ENCODE measurements at places on chromosomes 6 and 20.
A peak's percentile ranks its signal among the peaks of the same experiment; 100 is the strongest.

DNA sequence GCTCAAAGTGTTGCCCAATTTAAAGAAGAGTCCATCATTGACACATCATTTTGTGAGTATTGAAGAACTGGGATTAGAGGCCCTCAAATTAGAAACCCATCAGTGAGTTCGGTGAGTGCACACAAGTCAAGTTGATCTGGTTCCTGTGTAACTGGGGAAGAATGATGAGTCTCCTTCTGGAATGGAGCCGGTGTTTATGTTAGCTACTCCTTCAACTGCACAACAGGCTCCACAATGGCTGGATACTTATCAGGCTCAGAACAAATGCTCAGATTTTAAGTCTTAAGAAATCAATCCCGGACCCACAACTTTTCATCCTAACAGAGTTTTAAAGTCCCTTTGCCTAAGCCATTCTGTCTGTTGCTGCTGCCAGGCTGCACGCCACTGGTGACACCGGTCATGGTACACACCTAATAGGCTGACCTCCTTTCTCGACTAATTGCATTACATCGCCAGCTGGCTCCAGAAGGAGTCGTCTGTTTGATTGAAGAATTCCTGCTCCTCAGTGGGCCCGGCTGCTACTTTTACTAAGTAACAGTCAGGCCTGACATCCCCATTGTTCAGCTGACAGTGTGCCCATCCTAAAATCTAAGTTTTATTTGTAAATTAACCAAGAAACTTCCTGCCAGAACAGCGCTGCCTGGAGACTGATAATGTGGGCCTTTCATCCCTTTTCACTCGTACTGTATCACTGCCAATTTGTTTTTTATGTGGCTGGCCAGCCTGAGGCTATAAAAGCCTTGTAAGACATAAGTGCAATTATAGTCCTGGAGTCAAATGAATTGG lies 130.4 kb downstream of the INSM1 start:
- no peak for DNase-seq

DNA sequence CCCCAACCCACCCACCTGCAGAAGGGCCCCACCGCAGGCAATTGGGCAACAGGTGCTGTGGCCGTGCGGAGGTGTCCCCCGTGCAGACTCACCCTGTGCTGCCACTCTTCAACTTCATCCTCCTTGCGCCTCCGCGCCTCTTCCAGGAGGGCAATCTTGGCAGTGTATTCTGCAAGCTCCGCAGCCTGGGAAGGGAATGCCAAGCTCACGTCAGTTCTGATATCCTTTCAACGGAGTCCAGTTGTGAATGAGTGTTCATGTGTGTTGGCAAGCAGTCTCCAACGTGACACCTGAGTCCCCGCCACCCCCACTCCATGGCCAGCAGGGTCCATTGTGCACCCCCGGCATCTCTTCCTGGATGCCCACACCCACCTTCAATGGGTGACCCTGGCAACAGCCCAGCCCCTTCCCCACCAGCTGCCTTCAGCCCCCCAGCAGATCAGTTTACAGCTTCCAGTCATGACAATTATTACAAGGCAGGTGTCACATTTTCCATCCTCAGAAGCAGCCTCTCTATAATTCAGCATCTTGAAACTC lies 49.9 kb downstream of the EZR start:
- no peak for DNase-seq

DNA sequence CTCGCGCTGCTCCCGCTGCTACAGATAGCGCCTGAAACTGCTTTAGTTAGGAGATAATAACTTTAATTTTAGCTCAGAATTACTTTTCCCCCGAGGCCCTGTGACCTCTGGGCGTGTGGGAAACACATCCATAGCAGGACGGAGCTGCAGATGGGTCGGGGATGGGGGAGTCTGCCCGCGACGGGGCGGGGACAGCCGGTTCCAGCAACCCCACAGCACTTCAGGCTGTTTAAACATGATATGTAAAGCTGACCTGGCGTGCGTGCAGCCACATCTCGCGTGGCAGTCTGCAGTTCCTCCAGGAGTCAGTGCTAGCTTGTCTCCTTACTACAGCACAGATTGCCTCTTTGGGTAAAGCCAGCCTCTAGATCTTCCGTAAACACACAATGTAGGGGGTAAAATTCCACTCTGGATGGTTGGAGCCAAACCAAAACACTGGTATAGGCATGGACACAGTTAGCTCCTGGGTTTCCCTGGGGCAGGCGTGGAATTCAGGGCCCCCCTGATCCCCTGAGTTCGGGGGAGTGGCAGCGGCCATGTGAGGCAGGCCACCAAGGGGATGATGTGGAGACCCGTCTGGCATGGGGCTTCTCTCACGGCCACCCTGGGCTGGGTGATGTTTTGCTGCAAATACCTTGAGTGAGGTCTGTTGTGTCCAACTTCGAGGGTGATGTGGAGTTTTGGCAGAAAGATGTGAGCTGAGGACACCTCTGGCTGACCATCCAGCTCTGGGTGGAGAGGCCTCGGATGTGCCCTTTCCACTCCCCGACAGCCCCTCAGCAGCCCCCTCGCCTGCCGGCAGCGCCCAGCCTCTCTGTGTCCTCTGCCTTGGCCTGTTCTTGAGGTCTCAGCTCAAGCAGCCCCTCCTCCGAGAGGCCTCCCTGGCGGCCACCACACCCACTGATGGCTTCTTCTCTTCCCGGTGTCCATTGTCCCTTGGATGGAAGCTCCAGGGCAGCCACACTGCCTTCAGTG lies 214.5 kb downstream of the TAF4 start:
- no peak for DNase-seq

GRCh38 chr6:57822896-57823358 lies 505.5 kb downstream of the PRIM2 start:
- DNase-seq = no peak

GRCh38 chr6:93675856-93676417 lies 256.6 kb upstream of the EPHA7 start:
- no peak for DNase-seq

GRCh38 chr6:157020398-157020797 lies 243.2 kb downstream of the ARID1B start:
- no peak for DNase-seq

DNA sequence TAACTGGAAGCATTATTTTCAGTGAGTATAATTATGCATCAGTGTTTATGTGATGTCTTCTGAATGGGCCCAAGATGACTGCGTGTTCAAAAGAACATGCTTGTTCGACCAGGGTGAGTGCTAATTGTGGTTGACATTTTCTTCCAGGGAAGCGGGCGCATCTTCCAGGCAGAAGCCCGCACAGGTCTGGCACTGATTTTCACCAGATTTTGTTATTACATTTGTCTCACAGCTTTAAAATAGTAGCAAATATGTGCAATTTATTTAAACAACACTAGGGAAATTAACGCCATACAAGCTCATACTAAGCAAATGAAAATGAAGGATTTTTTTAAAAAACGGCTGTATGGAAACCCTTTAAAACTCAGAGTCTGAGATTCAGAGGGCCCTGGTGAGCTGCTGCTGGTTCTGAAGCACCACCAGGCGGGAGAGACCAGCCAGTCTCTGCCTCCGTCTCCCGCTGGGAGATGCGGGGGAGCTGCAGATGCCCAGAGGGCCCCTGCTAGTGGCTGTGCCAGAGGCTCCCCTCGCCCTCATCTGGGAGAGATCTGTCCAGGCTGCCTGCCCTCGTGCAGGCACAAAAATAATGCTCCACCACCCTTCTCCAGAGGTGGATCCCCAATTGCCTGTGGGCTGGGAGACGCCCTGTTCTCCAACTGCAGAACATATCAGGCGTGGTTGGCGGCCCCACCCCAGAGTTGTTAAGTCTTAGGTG lies 297.0 kb downstream of the TAF4 start:
- no peak for DNase-seq

DNA sequence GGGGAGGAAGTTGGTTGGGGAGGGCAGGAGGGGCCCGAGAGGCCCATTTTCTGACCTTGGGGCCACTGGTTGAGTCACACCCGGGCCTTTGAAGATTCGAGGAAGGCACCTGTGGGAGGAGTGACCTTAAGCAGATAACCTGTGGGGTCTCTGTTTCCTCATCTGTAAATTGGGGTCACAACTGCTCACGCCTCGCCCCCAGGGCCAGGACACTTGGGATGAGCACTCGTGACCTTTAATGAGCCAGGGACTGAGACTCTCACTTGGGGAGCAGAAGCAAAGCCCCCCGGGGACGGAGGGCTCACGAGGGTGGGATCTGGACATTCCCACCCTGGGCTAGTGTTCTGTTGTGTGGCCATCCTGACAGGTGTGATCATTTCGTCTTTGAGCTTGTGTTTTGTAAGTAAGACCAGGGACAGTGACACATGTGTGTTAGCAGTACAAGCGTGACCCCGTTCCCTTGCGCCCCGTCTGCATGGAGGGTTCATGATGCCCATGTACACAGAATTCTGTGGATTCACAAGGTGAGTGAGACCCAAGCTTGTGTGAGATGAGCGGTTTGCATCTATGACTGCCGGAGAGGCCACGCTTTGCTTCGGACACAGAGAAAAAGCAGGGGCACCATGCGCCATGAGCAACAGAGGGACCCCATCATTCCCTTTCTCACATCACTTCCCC lies 79.3 kb upstream of the PMEPA1 start:
- no peak for DNase-seq

GRCh38 chr6:14059791-14060436 lies 57.7 kb upstream of the CD83 start:
- no peak for DNase-seq

GRCh38 chr6:700490-700889 lies 7.6 kb upstream of the EXOC2 start:
- no peak for DNase-seq

DNA sequence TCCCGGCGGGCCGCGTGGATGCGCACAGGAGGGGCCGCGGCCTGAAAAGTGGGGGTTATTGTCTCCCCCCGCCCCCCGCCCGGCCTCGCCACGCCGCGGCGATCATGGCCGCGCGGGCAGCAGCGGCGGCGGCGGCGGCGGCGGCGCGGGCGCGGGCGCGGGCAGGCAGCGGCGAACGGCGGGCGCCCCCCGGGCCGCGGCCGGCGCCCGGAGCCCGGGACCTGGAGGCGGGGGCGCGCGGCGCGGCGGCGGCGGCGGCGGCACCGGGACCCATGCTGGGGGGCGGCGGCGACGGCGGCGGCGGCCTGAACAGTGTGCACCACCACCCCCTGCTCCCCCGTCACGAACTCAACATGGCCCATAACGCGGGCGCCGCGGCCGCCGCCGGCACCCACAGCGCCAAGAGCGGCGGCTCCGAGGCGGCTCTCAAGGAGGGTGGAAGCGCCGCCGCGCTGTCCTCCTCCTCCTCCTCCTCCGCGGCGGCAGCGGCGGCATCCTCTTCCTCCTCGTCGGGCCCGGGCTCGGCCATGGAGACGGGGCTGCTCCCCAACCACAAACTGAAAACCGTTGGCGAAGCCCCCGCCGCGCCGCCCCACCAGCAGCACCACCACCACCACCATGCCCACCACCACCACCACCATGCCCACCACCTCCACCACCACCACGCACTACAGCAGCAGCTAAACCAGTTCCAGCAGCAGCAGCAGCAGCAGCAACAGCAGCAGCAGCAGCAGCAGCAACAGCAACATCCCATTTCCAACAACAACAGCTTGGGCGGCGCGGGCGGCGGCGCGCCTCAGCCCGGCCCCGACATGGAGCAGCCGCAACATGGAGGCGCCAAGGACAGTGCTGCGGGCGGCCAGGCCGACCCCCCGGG lies 637 bp downstream of the ARID1B start:
- peak; percentile 27 for DNase-seq

- DNase-seq = no peak
These were observed 455.3 kb downstream of the HACE1 start for GRCh38 chr6:104404377-104404776.

DNA sequence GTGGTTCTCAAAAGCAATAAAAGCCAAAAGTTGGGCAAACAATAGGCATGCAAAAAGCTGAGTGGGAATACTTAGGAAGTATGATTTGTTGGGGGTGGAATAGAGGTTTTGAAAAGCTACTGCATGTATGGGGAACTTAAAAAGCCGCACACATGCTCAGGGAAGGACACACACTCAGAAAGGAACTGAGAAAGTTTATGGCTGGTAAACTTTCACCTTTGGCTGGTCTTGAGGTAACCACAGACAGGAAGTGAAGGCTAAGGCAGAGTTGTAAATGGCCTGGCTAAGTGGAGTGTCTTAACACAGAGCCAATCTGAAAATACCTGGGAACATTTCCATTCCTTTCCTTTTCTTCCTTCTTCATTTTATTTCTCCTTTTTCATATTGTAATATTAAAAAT lies 134.5 kb upstream of the EXOC2 start:
- DNase-seq = no peak

DNA sequence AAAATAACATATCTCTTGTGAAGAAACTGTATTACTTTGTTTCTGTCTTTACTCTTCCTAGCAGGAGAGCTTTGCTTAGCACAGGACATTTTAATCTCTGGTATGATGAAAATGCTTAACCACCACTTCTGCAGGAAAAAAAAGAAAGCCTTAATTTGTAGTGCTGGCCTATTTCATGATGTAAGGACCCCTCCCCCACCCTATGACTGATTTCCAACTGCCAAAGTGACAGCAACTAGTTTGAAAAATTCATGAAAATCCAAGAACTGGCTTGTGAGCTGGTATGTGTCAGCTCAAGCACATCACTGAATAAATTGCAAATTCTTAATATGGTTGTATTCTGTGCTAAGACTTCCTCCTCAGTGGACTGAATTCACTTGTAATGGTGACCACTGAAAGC lies 125.3 kb downstream of the REV3L start:
- no peak for DNase-seq

Measured in stimulated activated CD8-positive, alpha-beta memory T cell treated with anti-CD3 and anti-CD28 coated beads, Interleukin-4, amount 100 ng/mL, for 1 hour (primary cell).